ENCODE measurements at places on chromosomes 1 and 21. TPM values are rescaled to one million over a fixed set of nuclear protein-coding genes. Genes with fewer than 3 reads are reported as not detected.

AGO4 gene
- 4.8 TPM for polyA plus RNA-seq

GRCh38 chr1:108200687-108201051 is 526 bp upstream of the SLC25A24 start:
- H3K27me3 ChIP-seq, result no peaks in the 10 kb centered on the region
- peak overlapping the region; percentile 78 for H3K27ac ChIP-seq
- peak; percentile 79 for DNase-seq
- H3K4me1 ChIP-seq, result peaks cover 2% of the 10 kb centered on the region
- peaks cover 2% of the 10 kb centered on the region for H3K36me3 ChIP-seq

GRCh38 chr1:167936930-167937708 is at the start of gene MPC2:
TSS of gene MPC2 (minus strand) at chr1:167937072. CDS start at chr1:167935841, 1,231 bp downstream.
- no peaks in the 10 kb centered on the region for H3K27me3 ChIP-seq
- DNase-seq, result peak; percentile 75
- peak within 1 kb of the TSS; percentile 98 for H3K4me3 ChIP-seq
- H3K4me1 ChIP-seq, result no peaks in the 10 kb centered on the region

- H3K36me3 ChIP-seq, result no peaks in the 10 kb centered on the region
- peak; percentile 42 for DNase-seq
- peaks cover 28% of the 10 kb centered on the region for H3K4me1 ChIP-seq
- H3K27ac ChIP-seq, result no peak overlapping the region
Measured at GRCh38 chr1:164764333-164764732, 205.3 kb downstream of the PBX1 start.

DNA sequence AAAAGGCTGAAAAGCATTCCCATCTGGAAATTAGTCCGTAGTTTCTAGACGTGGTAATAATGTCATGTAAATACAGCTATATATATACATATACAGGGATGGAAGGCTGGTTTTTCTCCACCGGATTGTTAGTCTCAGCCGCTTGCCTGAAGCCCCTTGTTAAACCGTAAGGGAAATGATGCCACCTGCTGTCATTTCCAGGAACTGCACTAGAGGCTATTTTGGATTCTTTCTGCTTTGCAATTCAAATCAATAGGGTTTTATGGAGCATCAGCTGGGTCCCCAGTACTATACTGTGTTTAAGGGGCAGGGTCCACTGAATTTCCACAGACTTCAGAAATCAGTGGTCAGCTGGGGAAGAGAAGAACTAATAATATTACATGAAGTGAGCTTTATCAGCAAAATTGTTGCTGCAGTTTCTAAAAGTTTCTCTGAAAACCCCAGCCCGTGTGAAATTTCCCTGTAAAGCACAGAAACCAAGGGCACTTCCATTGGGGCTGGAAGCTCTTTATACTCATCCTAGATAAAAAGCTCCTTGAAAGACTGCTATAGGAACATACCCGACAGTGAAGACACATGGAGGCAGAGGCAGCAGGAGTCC is 33.8 kb upstream of the MPZL1 start:
- H3K36me3 ChIP-seq, result no peaks in the 10 kb centered on the region
- no peak overlapping the region for H3K27ac ChIP-seq
- peak; percentile 78 for DNase-seq
- no peaks in the 10 kb centered on the region for H3K4me1 ChIP-seq
- H3K27me3 ChIP-seq, result peaks cover 24% of the 10 kb centered on the region
- H3K4me3 ChIP-seq, result no peak overlapping the region

- no peak for DNase-seq
- no peak overlapping the region for H3K4me3 ChIP-seq
- H3K27me3 ChIP-seq, result no peaks in the 10 kb centered on the region
Measured at GRCh38 chr21:38980416-38981313, 174.9 kb downstream of the ETS2 start.

VSIG8 gene
- polyA plus RNA-seq, result not detected

DNA sequence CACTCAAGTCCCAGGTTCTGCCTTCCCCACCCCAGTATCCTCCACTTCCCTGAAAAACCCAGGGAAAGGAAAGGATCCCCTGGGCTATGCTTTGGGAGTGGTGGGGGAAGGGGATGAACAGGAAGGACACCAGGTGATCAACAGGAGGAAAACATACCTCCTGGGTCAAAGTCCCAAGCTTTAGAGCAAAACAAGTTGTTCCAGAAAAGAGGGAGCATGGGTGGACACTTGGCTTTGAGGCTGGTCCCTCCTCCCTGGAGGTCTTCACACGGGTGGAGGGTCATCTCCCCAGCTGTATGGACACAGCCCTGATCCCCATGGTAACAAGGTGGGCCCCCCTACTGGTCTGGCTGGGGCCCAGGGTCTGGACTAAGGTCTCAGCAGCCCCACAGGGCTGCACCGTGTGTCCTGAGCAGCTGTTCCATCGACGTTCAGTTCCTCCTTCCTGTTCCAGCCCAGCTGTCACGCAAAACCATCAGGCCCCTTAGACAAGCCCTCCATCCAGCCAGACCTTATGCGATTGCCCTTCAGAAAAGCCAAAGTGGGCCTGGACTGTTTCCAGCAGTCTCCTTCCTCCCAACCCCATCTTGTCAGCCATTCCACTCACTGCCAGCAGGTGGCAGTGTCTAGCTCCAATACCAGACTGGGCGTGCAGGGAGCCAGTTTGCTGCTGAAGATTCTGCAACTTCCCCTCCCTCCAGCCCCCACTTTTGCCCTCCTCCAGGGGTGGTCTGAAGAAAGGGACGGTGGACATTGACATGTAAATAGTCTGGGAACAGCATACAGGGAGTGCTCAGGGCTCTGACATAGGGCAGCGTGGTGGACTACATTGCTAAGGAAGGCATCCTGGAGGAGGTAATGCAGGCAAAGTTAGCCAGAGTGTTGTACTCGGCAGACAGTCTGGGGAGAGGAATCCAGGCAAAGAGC is 2.9 kb upstream of the PDZK1IP1 start:
- H3K4me1 ChIP-seq, result peaks cover 2% of the 10 kb centered on the region
- H3K4me3 ChIP-seq, result no peak overlapping the region
- no peak overlapping the region for H3K27ac ChIP-seq
- H3K27me3 ChIP-seq, result peaks cover 6% of the 10 kb centered on the region
- DNase-seq, result peak; percentile 53

DNA sequence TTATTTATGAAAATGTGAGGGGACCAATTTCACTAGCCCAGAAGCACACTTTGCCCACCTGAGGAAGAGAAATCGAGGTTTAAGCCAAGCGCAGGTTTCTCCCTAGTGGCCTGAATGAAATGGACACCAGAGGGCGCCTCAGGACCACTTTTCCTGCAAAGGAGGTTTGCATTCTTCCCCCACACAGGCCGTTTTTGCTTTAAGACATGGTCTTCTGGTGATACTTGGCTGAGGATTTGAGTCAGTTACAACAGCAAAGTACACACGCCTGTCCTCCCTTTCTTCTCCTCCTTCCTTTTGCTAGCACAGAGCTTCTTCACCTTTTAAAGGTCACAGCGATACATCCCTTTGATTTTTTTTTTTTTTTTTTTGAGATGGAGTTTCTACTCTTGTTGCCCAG is 5.4 kb downstream of the PLA2G2E start:
- H3K4me1 ChIP-seq, result no peaks in the 10 kb centered on the region
- DNase-seq, result peak; percentile 79
- no peak overlapping the region for H3K27ac ChIP-seq
- no peaks in the 10 kb centered on the region for H3K27me3 ChIP-seq
- H3K36me3 ChIP-seq, result peaks cover 5% of the 10 kb centered on the region
- H3K4me3 ChIP-seq, result no peak overlapping the region

CD247 gene
- not detected for polyA plus RNA-seq

- H3K36me3 ChIP-seq, result no peaks in the 10 kb centered on the region
- peaks cover 31% of the 10 kb centered on the region for H3K27me3 ChIP-seq
- no peak for DNase-seq
- no peak within 1 kb of the TSS for H3K27ac ChIP-seq
- no peak within 1 kb of the TSS for H3K4me3 ChIP-seq
Measured at GRCh38 chr1:202160377-202160940, at the start of gene PTPN7. TSS of gene PTPN7 (minus strand) at chr1:202160602. CDS start at chr1:202159402, 1,200 bp downstream.

- no peak for DNase-seq
- no peak overlapping the region for H3K27ac ChIP-seq
Measured at GRCh38 chr1:214216021-214216420, 64.9 kb upstream of the SMYD2 start.

- no peak overlapping the region for H3K27ac ChIP-seq
- H3K4me1 ChIP-seq, result no peaks in the 10 kb centered on the region
- no peaks in the 10 kb centered on the region for H3K36me3 ChIP-seq
- DNase-seq, result no peak
Measured at GRCh38 chr1:57204942-57205787, 218.7 kb downstream of the DAB1 start.

DNA sequence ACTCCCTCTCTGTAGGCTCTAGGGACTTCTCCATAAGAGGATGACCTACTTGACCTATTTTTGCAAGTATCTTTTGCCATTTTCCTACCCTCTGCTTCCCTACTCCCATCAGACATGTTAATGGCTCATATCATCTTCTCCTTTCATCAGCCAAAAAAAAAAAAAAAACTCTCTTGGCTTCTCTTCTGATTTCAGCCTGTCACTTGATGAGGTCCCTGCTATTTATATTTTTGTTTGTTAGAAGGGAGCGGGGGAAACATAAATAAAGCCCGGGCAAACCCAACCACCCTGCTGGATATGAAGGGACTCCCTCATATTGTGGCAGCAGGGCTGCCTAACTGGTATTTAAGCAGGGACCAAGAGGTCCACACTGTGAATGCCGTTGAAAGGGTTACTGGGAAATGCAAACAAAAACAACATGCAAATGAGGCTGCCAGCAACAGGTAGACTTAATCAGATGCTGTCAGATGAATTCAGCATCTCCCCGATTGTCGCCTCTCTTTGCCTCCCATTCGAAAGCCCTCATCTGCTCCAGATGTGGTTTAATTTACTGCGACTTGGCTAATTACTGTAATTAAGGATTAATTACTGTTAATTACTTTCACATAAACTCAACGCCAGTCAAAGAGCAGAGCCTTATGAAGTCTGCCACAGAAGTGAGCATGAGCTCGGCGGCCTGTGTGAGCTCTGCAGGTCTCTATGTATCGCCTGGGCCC is 172.3 kb downstream of the PBX1 start:
- H3K27ac ChIP-seq, result no peak overlapping the region
- no peaks in the 10 kb centered on the region for H3K27me3 ChIP-seq
- DNase-seq, result no peak
- H3K4me3 ChIP-seq, result no peak overlapping the region
- H3K4me1 ChIP-seq, result peaks cover 11% of the 10 kb centered on the region

GRCh38 chr1:241265428-241265827 is 91.6 kb downstream of the RGS7 start:
- H3K4me3 ChIP-seq, result no peak overlapping the region
- H3K27me3 ChIP-seq, result no peaks in the 10 kb centered on the region

GRCh38 chr21:46550116-46550941 is 54.6 kb downstream of the S100B start:
- no peak for DNase-seq
- H3K4me3 ChIP-seq, result no peak overlapping the region
- H3K36me3 ChIP-seq, result peaks cover 59% of the 10 kb centered on the region
- no peak overlapping the region for H3K27ac ChIP-seq

DNA sequence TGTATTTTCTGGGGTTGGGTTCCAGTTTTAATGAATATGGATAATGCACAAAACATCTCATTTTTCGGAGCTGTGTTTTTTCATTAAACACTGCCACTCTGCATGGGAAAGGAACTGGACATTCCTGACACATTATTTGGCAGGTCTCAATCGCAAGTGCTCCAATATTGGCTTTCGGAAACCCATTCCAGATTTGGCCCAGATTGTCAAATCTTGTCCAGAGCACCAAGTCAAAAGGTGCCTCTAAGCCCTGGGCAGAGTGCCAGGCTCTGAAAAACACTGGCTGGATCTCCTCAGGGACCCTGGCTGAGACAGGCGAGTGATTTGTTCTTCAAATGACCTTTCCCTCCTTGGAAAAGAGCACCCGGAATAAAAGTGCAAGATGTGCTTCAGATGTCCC is 68.4 kb upstream of the MRPS6 start:
- no peaks in the 10 kb centered on the region for H3K36me3 ChIP-seq
- DNase-seq, result no peak
- peaks cover 2% of the 10 kb centered on the region for H3K4me1 ChIP-seq
- H3K4me3 ChIP-seq, result no peak overlapping the region
- no peaks in the 10 kb centered on the region for H3K27me3 ChIP-seq

SPRR1B gene
- not detected for polyA plus RNA-seq

TCHHL1 gene
- polyA plus RNA-seq, result not detected

PRAMEF1 gene
- not detected for polyA plus RNA-seq

GRCh38 chr1:40592107-40592803 is 60.8 kb downstream of the ZNF684 start:
- no peak overlapping the region for H3K4me3 ChIP-seq
- no peaks in the 10 kb centered on the region for H3K36me3 ChIP-seq
- no peaks in the 10 kb centered on the region for H3K4me1 ChIP-seq
- peak; percentile 17 for DNase-seq
- H3K27me3 ChIP-seq, result peaks cover 7% of the 10 kb centered on the region

LCE6A gene
- polyA plus RNA-seq, result not detected

PDZK1IP1 gene
- not detected for polyA plus RNA-seq

CELA2B gene
- polyA plus RNA-seq, result not detected

DNA sequence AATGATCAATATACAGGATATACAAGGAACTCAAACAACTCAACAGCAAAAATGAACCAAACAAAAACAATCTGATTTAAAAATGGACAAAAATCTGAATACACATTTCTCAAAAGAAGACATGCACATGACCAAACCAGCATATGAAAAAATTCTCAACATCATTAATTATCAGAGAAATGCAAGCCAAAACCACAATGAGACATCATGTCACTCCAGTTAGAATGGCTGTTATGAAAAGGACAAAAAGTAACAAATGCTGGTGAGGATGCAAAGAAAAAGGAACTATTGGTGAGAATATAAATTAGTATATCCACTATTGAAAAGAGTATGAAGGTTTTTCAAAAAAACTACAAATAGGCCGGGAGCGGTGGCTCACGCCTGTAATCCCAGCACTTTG is 42.0 kb downstream of the FCRL3 start:
- H3K4me1 ChIP-seq, result no peaks in the 10 kb centered on the region
- H3K27me3 ChIP-seq, result no peaks in the 10 kb centered on the region
- H3K4me3 ChIP-seq, result no peak overlapping the region
- no peaks in the 10 kb centered on the region for H3K36me3 ChIP-seq

DNA sequence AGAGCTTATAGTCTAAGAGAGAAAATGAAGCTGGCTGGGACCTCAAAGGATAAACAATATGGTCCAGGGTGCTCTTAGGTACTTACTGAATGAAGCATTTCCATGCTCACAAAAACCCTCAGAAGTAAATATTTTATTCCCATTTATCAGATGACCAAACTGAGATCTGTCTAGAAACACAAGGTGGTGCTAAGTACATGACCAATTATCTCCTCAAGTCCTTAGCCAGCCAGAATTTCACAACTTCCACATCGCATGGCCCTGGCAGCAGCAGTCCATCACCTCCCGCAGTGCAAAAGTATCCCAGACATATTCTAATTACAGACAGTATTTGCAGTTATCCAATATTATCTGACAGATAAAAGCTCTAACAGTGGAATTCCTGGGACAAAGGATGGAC is 321.7 kb upstream of the PROX1 start:
- H3K27me3 ChIP-seq, result no peaks in the 10 kb centered on the region
- H3K4me1 ChIP-seq, result no peaks in the 10 kb centered on the region
- H3K27ac ChIP-seq, result no peak overlapping the region
- H3K4me3 ChIP-seq, result no peak overlapping the region

DNA sequence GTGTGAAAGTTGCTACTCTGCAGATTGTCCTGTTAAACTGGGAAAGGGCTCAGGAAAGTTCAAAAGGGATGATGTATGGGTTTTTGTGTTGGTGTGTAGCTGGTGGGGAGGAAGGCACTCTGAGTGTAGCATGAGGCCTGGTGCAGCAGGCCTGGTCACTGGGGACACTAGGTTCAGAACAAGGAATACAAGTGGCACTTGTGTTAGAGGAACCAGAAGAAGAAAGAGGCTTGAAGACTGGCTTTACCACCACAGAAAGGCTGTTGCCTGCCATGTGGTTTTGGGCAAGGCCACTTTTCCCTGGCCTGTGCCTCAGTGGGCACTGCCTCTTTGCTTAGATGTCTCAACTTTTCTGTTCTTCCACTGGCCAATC is 122.8 kb downstream of the NOS1AP start:
- H3K27ac ChIP-seq, result no peak overlapping the region
- no peak for DNase-seq
- no peaks in the 10 kb centered on the region for H3K36me3 ChIP-seq
- H3K27me3 ChIP-seq, result peaks cover 4% of the 10 kb centered on the region

S100A12 gene
- not detected for polyA plus RNA-seq

SAMD11 gene
- 31.9 TPM for polyA plus RNA-seq

SPATA1 gene
- not detected for polyA plus RNA-seq

All from IMR-90 (cell line).